ENCODE measurements at places on chromosomes 3 and 15.

DNA sequence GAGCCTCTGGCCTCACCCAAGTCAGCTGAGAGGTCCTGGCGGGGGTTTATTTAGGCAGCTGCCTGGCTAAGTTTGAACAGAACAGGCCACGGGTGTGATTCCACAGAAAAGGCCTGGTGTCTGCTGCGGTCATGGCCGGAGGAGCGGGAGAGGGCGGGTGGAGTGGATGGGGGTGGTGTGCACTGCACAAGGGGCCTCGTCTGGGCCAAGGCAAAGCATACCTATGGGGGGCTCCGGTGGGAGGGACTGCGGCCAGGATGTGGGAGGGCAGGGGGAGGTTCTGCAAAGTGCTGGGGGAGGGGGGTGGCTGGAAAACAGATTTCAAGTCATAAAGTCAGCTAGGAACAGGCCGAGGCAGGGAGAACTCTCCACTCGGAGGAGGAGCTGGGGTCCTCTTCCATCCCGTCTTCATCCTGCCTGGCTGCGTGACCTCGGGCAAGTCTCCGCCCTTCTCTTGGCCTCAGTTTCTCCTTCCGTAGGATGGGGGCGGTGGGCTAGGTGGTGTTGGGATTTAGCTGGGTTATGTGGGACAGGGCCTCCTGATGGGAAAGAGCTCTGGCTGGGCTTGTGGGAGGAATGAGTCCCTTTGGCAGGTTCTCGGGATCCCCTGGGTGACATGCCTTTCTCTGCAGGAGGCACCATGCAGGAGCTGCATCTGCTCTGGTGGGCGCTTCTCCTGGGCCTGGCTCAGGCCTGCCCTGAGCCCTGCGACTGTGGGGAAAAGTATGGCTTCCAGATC, 878 bp downstream of the ISLR start:
- DNase-seq = no peak

GRCh38 chr3:57934373-57934772, 73.8 kb upstream of the FLNB start:
- DNase-seq = no peak

DNA sequence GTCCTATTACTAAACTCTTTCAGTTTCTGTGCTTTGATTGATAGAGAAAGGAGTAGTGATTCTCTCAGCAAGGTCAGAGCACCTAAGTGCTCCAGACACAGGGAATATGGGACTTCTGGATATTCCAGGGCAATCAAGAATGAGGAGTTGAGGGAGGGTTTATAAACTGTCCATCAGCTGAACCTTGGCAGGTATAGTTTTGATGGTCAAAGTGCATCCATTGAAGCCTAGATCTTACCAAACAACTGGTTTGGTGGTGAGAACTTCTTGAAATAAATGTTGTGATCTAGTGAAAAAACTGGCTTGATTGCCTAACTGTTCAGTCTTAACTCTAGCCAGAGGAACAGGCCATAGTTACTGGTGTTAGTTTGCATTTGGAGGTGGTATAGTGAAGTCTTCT, 207.0 kb upstream of the ONECUT1 start:
- no peak for DNase-seq

DNA sequence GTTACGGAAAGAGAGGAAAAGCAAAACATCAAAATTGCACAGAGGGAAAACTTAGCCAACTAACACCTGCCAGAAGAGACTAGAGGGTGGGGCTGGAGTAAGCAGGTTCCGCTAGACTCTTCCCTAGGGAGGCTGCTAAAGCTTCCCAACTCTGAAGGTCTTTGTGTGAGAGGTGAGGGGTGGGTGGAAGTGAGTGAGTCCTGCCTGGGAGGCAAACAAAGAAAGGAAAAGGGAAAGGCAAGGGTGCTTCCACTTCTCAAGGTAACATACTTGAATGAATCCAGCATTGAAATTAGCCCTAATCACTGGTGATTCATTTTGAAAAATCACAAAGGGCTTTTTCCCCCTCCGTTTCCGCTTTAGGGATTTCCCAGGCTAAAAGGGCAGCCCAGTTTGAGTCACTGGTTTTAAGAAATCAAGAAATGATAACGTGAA, 220.5 kb upstream of the ADAMTS9 start:
- DNase-seq = no peak

DNA sequence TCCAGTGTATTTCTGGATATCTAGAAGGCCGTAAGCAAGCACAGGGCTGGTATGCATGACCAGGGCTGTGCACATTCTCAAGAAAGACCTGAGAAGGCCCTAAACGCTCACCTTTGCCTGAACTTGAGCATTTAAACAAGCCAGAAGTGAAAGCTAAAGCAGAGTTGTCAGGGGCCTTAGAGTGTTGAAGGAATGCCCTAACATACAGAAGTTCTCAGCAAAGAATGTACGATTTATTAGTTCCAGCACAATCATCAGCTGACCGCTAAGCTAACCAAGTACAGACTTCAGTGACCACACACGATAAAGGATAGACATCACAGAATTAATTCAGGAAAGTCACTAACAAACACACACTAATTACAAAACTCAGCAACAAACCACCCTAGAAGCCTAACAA, 8.7 kb downstream of the HLTF start:
- peak; percentile 50 for DNase-seq

GRCh38 chr15:40428185-40428584, 12.6 kb upstream of the BAHD1 start:
- no peak for DNase-seq

DNA sequence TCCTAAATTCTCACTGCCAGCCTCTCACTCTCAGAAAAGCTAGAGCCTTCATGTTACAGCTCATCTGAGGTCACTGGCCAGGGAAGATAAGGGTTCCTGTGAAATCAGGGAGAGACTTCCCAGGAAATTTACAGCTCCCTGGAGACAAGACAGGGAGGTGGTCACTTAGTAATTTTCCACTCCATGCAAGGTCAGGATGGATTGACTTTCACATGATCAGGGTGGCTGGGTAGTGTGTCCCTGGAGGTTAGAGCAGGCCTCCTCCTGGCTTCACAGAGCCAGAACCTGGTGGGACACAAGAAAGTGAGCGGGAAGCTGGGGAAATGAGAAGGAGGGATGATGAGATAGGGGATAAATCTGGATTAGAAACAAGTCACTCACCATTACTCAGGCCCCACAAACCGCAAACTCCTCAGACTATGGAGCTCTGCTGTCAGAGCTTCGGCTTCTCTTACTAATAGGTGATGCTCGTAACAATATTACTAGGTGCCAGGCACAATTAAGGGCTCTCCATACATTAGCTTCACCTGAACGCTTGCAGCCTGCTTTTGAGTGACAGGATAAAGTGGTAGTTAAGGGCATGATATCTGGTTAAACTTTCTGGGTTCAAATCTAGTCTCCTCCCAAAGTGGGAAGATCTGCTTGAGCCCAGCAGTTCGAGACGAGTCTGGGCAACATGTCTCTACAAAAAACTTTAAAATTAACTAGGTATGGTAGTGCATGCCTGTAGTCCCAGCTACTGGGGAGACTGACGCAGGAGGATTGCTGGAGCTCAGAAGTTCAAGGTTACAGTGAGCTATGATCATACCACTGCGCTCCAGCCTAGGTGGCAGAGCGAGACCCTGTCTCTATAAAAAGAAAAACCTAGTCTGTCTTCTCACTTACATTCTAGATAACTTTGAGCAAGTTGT, 24.9 kb downstream of the DUOX2 start:
- DNase-seq = no peak

GRCh38 chr15:68416158-68416535, 15.8 kb downstream of the ITGA11 start:
- DNase-seq = no peak

DNA sequence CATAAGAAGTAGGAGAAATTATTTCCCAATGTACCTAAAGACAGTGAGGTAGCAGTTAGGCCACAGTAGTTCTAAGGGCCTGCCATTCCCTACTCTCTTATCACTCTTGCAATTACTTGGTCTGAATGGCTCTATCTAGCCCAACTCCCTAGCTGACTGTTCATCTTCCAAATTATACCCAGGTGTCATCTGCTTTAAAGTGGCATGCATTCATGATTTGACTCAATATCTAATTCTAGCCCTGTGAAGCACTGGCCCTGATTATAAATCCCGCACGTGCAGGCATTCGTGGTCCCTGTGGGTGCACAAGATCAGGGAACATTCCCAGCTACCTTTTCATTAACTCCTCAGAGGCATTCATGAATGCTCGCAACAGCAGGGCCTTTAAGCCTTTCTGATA, 43.1 kb upstream of the ZNF774 start:
- DNase-seq = no peak

DNA sequence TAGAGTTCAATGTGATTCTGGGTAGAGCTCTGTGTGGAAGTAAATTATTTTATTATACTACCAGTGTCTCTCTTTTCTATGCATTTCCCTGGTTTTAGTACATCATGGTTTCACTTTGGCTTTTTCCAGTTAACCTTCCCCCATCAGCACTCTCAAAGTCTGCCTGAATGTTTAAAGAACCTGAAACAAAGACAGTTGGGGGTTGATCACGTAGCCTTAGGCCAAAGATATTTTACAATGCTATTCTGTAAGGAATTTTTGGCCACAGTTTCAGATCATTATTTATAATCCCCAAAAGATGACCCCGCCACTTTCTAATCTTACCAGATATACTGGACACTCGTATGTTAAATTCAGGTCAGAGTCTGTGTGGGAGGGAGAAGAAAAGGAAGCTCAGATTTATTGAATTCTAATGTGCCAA, 156.3 kb upstream of the TMC3 start:
- no peak for DNase-seq

GRCh38 chr15:93024293-93024692, 64.7 kb downstream of the RGMA start:
- DNase-seq = no peak

- peak; percentile 62 for DNase-seq
Observed at GRCh38 chr3:184299488-184300377, 692 bp downstream of the PSMD2 start.

- peak; percentile 86 for DNase-seq
Observed at GRCh38 chr3:172317984-172318383, 130.3 kb downstream of the GHSR start.

DNA sequence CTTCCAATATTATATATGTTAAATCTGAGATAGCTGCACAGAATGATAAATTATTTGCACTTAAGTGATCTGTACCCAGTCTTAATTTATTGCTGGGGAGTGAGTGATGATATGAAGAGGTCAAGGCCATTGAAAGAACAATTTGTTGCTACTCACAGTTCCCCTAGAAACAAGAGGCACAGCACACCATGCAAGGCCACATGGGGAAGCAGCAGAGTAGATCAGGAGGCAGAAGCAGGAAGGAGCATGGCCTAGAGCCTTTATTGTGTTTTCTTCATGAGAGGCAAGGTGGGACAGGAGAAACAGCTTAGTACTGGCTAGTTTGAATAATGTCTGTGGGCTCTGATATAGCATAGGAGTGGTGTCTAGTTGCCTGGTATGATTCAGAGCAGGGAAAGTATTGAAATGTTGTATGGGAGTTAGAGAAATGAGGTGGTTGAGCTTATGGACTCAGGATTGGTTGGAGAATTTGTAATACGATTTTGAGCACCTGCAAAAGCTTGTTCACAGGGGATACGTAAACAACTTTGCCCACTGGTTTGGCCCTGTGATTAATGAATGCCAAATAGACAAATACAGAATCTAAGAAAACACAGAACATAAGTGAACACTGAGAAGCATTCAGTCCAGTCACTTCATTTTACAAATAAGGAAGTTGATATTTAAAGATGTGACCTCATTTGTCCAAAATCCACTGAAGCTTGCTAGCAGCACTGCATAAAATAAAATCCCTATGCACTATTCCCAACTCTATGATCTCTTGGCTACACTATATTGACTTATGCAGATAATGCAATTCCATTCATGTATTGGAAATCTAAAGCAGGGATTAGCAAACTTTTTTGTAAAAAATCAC, 71.7 kb downstream of the TMCO5A start:
- DNase-seq = no peak

GRCh38 chr3:10396083-10396482, 75.2 kb upstream of the SEC13 start:
- DNase-seq = no peak

DNA sequence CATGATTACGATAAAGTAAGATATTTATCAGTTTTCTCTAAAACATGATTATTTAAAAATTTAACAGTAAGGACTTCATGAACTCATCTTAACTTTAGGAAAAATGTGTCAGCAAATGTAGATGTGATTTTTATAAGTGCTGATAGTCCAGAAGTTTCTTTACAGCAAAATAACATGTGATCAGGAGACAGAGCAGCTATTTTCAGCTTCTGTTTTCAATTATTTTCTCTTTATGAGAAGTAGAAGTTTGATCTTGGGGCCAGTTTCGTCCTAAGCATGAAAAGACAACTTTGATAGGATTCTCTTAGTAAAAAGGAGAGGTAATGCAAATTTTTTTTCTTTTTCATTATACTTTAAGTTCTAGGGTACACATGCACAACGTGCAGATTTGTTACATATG, 96.5 kb upstream of the TSPAN3 start:
- peak; percentile 34 for DNase-seq

GRCh38 chr3:38649500-38650247, at the start of gene SCN5A:
TSS of gene SCN5A (minus strand) at chr3:38649687. CDS start at chr3:38633307, 16,380 bp downstream.
- peak; percentile 68 for DNase-seq

DNA sequence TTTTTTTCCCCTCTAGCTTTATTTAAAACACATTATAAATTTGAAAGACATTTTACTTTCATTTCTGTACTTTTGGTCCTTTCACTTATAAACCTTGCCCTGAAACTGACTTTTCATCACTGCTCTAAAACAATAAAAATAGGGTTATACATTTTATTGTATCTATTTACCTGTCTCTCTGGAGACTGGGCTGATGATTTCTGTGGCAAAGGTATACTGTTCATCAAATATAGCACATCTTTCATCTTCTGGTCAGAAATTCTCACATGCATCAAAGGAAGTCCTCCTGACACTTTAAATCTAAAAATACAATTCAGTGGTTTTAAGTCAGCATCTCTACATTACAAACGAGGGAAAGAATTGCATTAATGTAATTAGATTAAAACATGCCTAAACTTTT, 86.1 kb downstream of the VPS13C start:
- no peak for DNase-seq

DNA sequence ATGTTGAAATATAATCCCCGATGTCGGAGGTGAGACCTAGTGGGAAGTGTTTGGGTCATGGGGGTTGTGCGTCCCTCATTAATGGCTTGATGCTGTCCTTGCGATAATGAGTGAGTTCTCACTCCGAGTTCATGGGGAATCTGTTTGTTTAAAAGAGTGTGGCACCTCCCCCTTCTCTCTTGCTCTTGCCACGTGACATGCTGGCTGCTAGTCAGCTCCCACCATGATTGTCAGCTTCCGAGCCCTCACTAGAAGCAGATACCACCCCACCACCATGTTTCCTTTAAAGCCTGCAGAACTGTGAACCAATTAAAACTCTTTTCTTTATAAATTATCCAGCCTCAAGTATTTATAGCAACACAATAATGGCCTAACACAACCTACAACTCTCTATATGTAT, 166.3 kb upstream of the MBNL1 start:
- DNase-seq = no peak

DNA sequence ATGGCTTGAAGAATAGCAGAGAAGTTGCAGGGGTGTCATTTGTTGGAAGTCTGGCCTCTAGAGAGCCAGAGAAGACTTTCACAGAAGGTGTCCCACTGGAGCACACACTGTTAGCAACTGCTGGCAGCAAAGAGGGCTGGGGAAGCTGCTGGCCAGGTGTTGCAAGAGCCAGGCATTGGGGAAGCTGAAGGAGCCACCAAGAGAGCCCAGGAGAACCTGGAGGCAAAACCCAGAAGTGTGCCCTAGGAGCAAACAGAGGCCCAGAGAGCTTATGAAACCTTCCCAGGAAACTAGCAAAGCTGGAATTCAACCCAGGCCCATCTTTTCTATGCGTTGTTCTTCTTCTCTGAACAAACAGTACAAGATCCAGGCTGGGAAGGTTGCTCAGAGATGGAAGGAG, 132.7 kb upstream of the TRIM42 start:
- no peak for DNase-seq

All from adipocyte (in vitro differentiated cells).